D341Med (cell line): ENCODE measurements at places on chromosomes 7 and 10.

GRCh38 chr10:23439452-23439960, 631 bp downstream of the OTUD1 start:
- peak; percentile 77 for DNase-seq

DNA sequence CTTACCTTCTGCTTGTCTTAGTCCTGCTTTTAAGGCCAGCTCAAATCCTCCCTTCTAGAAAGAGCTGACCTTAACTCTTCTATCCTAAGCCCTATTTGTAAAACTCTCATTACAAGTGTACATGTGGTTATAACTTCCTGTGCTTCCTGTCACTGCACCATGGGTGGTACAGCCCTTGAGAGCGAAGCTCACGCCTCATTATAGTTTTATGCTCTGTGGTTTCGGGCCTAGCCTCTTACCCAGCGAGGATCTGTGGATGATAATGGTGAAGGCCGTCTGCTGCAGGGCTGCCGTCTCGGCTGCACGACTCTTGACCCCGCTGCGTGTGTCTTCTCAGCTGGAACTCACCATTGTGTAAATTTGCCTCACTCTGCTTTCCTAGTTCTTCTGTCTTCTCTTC, 74.6 kb downstream of the CUL1 start:
- DNase-seq = no peak

- DNase-seq = peak; percentile 55
Measured at GRCh38 chr10:21989453-21990154, 13.9 kb downstream of the DNAJC1 start.

GRCh38 chr10:21047511-21047910, 150.4 kb upstream of the NEBL start:
- DNase-seq = no peak

GRCh38 chr7:99679400-99680191, at the start of gene CYP3A5:
Gene CYP3A5 (minus strand): TSS chr7:99679996. CDS start chr7:99679896, 100 bp downstream.
- DNase-seq = no peak

- no peak for DNase-seq
Measured at GRCh38 chr7:22565315-22565811, 65.4 kb upstream of the STEAP1B start.

GRCh38 chr10:80421050-80421706, 12.8 kb downstream of the PRXL2A start:
- no peak for DNase-seq

- DNase-seq = no peak
Measured at GRCh38 chr10:64261676-64262075, 740.5 kb downstream of the REEP3 start.

- no peak for DNase-seq
Measured at GRCh38 chr7:84549409-84549808, 354.8 kb upstream of the SEMA3A start.

- no peak for DNase-seq
Measured at GRCh38 chr7:151339651-151340382, 1.8 kb upstream of the NUB1 start.

- no peak for DNase-seq
Measured at GRCh38 chr10:60967260-60967659, 23.3 kb upstream of the RHOBTB1 start.

DNA sequence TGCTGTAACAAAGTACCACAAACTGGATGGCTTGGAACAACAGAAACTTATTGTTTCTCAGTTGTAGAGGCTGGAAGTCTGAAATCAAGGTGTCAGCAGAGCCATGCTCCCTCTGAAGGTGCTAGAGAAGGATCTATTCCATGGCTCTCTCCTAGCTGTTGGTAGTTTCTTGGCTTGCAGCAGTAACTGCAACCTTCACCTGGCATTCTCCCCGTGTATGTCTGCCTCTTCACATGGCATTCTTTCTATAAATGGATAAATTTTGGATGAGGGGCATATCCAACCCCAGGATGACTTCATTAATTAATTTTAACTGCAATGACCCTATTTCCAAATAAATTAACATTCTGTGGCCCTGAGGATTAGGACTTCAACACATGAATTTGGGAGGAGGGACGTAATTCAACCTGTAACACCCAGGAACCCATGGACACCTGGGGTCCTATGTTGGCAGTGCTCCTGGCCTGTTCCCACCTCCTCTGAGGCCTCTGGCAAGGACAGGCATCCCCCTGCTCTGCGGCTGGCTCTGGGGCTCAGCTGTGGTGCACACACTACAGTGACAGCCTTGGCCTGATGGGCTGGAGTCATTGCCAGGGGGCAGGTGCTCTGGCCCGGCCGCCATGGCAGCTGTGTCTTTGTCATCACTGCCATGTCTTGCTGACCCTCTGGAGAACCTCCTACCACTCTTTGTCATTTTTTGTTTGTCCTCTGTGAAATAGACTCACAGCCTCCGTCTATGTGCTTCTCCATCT, 30.8 kb downstream of the LSMEM1 start:
- DNase-seq = no peak

- no peak for DNase-seq
Measured at GRCh38 chr10:7551950-7552716, 114.6 kb downstream of the ITIH5 start.

DNA sequence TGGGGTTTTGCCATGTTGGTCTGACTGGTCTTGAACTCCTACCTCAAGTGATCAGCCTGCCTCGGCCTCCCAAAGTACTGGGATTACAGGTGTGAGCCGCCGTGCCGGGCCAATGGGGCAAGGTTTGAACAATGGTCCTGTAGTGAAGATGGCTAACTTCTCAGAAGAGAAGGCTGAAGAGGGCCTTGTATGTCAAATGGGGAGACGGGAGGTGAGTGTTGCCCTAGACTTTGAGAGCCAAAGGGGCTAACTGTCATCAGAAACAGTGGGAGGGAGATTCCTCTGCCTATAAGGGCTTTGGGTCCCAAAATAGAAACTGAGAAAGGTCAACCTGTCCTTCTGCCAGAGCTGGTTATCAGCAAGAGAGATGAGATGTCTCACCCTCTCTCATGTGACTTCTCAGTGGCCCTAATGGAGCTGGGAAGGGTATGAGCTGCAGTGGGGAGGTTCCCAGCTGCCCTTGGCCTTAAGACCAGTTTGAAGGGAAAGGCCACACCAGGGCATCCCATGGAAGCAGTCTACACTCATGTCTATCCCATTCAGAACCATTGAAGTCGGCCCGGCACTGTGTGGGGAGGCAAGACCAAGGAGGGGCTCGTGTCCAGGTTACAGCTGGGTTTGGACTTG, 1.3 kb upstream of the SAMD8 start:
- DNase-seq = no peak

- no peak for DNase-seq
Measured at GRCh38 chr7:36367561-36368077, 22.0 kb upstream of the ANLN start.

DNA sequence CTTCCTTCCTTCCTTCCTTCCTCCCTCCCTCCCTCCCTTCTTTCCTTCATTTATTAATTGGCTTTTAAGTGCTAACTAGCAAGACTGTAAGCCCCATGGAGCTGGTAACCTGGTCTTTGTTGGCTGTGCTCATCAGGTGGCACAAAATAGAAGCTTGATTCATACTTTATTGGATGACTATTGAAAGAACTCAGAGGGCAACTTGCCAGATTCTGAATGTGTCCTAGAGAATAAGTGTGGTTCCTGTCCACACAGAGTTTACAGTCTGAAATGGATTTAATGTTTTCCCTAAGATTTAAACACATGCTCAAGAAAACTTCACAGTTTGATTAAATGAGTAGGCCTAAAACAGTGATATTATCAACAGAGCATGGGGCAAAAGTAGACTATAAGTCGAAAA, 3.1 kb upstream of the CACNB2 start:
- no peak for DNase-seq

DNA sequence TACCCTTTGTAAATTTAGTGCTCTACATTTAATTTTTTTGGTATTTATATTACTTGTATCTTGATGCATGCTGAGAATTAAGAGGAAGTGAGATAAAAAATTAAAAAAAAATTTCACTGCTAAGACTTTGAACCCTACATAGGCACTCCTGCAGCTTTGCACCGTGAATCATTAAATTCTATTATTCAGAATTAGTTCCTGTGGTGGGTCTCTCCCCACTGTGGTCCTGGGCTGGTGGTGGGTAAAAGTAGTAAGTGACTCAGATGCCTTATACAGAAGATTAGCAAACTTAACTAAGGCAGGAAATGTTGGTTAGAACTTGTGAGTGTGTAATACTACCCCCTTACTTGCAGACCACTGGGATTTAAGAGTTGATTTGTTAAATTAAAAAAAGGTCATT, 72.6 kb downstream of the AP3M1 start:
- DNase-seq = no peak

DNA sequence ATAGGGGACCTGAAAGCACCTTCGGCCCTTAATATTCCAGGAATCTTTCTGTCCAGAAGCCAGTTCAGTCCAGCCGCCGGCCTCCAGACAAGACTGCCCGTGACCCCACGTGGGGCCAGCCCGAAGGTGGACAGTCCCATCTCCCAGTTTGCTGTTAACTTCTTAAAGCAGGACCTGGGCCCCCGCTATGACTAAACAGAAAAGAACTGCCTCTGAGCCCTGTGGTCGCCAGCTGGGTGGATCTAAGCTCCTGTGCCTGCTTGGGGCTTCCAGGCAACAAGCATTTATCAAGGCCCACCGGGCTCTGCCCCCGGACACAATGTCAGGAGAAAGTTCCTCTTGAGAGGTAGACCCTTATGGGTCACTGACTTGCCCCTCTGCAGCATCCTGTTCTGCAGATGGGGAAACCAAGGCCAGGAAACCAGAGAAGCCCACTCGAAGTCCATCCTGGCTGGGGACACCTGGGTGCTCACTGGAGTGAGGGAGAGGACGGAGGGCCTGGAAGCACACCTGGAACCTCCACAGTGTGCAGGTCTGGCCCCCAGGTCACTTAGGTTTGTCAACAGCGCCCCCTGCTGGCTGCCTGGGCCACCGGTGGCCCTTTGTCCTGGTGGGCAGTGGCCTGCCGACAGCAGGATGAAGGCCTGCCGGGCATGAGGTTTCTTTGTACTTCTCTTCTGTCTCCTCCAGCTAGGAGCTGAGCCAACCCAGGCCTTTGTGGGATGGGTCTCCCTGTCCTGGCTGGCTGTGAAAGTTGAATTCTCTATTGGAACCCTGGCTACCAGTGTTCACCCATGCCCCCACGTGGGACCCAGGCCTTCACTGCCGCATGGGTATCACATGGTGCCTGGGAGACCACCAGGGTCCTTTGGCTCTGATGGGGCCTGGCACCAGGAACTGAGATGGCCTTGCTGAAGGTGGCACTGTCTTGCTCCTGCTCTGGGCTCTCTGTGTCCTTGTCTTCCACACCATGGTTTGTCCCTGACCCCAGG, 128.0 kb downstream of the ZMIZ1 start:
- DNase-seq = peak; percentile 75

GRCh38 chr7:17773289-17773626, 167.0 kb downstream of the SNX13 start:
- DNase-seq = no peak

GRCh38 chr10:131480861-131481260, 169.3 kb upstream of the TCERG1L start:
- DNase-seq = no peak

- no peak for DNase-seq
Measured at GRCh38 chr7:107118109-107118900, 50.5 kb upstream of the HBP1 start.

DNA sequence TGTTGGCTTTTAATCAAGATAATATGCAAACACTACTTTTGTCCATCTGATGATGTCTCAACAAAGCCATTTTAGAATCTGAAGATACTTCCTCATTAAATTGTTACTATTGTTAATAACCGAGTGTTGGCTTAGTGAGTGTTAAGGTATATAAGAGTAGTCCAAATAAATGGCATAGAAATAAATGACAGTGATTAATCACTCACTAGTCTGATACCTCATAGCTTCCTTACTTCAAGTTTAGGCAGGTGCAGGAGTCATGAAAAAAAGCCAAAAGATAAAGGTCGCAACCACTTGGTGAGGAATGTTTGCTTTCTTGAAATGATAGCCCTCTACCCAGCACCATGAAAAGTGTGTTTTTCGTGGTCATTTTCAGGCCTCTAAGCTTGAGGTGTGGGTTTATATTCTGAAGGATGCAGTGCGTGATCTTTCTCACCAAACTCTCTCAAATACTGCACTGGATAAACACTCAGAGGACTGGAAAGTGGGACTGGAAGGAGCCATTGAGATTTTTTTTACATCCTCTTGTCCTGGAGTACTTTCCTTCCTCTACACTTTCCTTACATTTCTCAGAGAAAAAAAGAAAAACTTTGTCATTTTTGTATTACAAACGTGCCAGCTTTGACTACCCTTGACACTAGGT, 138.1 kb downstream of the KIAA1217 start:
- no peak for DNase-seq

GRCh38 chr10:91012502-91012901, 91.6 kb upstream of the ANKRD1 start:
- DNase-seq = no peak

- no peak for DNase-seq
Measured at GRCh38 chr10:5559642-5560141, 34.9 kb downstream of the CALML3 start.

DNA sequence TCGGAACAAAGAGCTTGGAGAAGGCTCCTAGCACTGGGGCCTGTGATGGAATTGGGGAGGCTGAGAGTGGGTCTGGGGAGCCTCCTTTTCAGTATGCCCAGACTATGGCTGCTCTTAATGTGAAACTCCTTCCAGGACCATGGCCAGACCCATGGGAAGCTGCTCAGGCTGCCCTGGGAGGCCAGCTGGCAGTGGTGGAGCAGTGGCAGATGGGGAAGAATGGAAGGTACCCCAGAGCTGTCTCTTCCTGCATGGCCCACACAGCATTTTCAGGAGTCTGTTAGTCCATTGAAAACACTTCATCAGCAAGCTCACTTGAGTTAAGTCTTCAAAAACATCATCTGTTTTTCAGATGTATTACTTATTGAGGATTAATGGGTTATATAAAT, 18.5 kb downstream of the NACAD start:
- DNase-seq = no peak

DNA sequence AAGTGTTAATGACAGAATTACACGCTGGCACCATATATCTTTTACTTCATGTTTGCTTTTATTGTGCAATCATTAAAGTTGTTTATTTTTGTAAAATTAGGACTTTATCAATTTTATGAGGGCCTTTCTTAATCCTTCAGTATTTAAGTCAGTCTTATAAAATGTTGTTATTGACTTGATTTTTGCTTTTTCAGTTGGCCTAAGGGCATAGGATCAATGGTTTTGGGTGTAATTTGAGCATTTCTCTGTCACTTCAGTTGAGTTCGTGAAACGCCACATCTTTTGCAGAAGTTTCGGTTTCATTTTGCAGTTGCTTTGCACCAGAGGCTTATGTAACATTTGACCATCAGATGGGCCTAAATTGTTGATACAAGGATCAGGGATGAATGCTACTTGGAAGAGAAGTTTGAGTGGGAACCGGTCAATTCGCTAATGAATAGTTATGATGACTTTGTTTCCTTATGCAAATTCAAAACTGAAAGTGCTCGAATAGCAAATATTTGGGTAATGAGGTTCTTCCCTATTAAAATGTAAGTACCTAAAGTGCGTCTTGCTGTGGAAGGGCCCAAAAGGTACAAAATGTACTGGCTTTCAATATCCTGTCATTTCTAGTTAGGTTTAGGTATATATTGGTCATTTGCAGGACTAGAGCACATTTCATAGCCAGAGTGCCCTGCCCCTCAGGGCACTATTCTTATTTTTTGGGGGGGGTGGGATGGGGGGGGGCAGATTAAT, 340.9 kb downstream of the LRMDA start:
- no peak for DNase-seq

GRCh38 chr10:16954280-16955030, 137.2 kb upstream of the RSU1 start:
- DNase-seq = no peak
